SJSA1 (cell line): ENCODE measurements at places on chromosomes 13 and 19.

DNA sequence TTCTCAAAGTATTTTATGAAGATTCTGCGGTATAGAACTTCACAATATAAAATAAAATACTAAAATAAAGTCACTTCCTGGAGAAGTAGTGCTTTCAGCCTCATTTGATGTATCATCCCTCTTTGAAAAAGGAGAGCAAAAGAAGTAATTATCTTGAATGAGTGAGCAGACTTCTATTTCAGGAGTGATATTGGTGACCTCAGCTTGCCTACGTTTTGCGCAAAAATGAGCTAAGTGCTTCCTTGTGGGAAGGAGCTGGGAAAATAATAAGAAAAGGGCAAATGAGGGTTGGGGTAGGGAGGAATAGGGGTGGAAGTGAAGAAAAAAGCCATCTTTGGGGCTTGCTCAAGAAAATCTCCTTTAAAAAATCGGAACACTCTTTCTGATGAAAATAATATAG lies 1773.6 kb downstream of the OLFM4 start:
- DNase-seq, result no peak

DNA sequence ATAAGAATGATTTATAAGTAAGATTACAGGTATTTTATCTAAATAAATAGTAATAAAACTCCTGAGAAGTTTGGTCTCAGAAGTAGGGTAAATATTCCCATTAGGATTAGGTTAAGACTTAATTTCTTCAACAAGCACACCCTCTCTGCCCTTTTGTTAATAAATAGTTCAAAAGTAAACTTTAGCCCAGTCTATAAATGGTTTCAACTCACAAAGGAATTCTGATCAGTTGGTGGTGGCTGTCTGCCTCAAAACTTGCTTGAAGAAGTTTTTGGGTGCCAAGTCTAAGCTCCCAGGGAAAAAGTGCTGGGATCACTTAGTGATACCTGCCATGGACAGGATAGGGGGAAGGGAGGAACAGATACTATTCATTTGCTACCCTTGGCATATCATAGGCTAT lies 22.9 kb downstream of the MBNL2 start:
- DNase-seq, result no peak

DNA sequence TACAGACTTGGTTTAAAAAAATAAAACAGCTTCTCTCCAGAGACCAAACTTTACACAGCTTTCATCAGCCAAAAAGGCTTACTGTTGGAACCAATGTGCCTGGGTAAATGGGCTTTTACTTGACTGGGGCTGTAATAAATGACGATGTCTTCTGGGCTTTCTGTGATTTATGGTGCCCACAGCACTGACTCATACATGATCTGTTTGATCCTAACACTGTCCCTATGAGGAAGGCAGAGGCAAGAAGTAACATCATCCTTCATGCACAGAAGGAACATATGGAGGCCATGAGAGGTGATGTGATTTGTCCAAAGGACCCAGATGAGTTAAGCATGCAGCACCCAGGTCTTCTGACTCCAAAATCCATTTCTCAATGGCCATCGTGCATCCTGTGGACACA lies 77.4 kb downstream of the DOCK9 start:
- no peak for DNase-seq

- no peak for DNase-seq
Measured at GRCh38 chr13:107847406-107847805, 367.9 kb downstream of the LIG4 start.

DNA sequence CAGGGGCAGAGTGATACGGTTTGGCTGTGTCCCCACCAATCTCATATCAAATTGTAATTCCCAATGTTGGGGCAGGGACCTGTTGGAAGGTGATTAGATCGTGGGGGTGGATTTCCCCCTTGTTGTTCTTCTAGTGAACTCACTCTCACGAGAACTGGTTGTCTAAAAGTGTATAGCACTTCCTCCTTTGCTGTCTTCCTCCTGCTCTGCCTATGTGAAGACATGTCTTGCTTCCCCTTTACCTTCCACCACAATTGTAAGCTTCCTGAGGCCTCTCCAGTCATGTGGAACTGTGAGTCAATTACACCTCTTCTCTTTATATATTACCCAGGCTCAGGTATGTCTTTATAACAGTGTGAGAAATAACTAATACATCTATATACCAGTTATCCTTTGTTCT lies 706.4 kb upstream of the KLHL1 start:
- no peak for DNase-seq

- no peak for DNase-seq
Measured at GRCh38 chr13:33758113-33758512, 59.8 kb upstream of the RFC3 start.

DNA sequence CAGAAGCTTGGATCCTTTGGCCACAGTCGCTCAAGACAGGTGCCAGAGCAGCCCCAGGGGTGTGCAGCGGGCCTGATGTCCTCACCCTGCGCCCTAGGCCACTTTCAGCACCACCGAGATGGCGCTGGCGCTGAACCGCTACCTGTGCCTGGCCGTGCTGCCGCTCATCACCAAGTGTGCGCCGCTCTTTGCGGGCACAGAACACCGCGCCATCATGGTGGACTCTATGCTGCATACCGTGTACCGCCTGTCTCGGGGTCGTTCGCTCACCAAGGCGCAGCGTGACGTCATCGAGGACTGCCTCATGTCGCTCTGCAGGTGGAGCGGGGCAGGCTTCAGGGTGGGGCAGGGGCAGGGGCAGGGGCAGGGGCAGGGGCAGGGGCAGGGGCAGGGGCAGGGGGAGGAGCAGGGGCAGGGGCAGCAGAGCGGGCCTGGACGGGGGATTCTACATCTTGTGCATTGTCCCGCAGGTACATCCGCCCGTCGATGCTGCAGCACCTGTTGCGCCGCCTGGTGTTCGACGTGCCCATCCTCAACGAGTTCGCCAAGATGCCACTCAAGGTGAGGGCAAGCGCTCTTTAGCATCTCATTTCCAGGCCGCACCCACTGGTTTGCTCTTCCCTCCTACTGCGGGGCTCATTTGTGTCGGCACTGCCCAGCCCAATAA lies 69.1 kb downstream of the RYR1 start:
- DNase-seq, result no peak

- DNase-seq, result no peak
Measured at GRCh38 chr13:35724446-35724845, 248.0 kb upstream of the MAB21L1 start.

GRCh38 chr19:53867225-53868090 lies at the start of gene MYADM:
Gene MYADM, plus strand, starts transcription at chr19:53867883. Its CDS starts 5,647 bp downstream, at chr19:53873530.
- DNase-seq, result peak; percentile 99

DNA sequence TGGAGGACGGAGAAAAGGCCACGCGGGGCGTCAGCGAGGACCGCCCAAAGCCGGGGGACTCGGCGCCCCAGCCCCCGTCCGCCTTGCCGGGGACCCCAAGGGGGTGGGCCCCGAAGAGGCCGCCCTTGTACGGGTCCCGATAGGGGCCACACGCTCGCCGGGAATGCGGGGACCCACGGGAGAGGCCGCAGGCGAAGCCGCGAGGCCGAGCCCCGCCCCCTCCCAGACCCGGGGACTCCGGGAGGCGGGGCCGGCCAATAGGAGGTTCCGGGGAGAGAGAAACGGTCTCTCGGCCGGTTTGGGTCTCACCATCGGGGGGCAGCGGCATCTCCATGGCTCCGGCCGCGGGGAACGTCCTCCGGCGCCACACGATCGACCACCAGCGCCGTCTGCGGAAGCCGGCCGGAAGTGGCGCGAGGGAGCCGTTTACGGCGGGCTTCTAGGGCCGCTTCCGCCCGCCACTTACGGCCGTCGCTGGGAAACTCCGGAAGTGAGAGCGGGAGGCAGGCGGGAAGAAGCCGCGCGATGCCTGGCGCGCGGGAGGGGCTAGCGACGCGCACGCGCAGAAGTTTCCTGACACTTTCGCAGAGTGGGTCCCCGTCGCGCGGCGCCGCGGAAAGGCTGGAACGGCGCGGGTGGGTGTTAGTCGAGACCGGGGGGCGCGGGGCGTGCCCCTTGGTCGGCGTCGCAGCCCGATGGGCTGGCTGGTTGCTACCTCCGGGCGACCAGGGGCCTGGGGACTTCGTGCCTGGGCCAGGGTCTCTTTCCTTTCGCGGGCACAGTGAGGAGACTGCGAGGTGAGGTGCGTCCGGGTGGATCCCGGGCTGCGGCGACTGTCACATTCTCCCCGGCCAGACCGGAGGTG lies at the start of gene CHERP:
CHERP (minus strand) TSS at position 393 of the 865 bp plus-strand sequence; CDS start at position 334, 59 bp downstream.
- DNase-seq, result peak; percentile 94

GRCh38 chr13:75345193-75345592 lies 136.8 kb downstream of the TBC1D4 start:
- DNase-seq, result peak; percentile 55

DNA sequence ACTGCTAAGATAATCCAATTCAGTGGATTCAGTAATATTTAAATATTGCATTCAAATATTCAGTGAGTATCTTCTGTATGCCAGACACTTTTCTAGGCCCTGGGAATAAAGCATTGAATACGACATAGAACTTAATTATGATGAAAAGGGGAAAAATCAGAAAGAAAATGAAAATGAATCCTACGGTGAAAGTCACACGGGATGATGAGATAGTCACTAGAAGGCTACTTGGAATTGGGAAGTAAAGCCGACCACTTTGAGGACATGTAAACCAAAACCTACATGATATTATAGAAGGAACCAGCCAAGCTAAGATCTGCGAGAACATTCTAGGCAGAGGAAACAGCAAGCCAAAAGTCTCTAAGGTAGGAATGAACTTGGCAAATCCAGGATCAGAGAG lies 10.1 kb downstream of the DPY19L3 start:
- DNase-seq, result no peak

DNA sequence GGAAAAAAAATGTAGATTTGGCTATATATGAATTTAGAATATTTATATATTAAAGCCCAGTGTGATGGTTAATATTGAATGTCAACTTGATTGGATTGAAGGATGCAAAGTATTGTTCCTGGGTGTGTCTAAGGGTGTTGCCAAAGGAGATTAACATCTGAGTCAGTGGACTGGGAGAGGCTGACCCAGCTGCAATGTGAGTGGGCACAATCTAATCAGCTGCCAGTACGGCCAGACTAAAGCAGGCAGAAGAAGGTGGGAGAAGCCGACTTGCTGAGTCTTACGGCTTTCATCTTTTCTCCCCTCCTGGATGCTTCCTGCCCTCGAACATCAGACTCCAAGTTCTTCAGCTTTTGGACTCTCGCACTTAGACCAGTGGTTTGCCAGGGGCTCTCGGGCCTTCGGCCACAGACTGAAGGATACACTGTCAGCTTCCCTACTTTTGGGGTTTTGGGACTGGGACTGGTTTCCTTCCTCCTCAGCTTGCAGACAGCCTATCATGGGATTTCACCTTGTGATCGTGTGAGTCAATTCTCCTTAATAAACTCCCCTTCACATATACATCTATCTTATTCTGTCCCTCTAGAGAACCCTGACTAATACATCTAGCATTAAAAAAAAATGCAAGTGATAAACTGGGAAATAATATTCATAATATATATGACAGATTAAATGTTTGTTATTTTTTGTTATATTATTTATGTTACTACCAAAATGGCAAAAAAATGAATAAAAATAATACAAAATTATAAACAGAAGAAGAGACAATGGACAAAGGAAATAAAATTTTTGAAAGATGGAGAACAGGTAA lies 122.4 kb downstream of the DLEU7 start:
- DNase-seq, result no peak

GRCh38 chr13:85527316-85527715 lies 271.9 kb downstream of the SLITRK6 start:
- no peak for DNase-seq

DNA sequence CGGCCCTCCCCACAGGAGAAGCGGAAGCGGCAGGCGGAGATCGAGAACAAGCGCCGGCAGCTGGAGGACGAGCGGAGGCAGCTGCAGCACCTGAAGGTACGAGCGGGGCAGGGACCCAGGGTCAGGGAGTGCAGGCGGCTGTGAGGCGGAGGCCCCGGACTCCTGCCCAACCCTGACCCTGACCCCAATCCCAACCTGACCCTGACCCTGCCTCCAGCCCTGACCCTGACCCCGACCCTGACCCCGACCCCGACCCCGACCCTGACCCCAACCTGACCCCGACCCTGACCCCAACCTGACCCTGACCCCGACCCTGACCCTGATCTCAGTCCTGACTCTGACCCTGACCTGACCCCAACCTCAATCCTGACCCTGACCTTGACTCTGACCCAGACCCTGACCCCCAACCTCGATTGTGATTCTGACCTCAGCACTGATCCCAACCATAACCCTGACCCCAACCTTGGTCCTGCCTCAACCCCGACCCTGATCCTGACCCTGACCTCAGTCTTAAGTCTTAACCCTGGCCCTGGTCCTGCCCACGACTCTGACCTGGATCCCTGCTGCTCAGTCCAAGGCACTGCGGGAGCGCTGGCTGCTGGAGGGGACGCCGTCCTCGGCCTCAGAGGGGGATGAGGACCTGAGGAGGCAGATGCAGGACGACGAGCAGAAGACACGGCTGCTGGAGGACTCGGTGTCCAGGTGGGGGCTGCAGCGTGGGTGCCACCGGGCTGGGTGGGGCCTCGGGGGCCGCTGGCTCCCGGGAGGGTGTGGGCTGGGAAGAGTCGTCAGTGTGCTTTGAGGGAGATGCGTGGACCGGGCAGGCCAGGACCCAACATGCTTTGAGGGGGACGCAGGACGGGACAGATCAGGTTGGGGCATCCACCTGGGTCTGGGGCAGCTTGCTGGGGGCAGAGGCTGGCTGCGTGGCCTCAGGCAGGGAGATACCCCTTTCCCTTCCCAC lies 18.5 kb downstream of the PALM start:
- no peak for DNase-seq

- no peak for DNase-seq
Measured at GRCh38 chr19:49874503-49875157, 2.5 kb downstream of the AKT1S1 start.

GRCh38 chr13:51681037-51681678 lies 96.9 kb downstream of the WDFY2 start:
- no peak for DNase-seq

GRCh38 chr13:114110091-114110829 lies 22.2 kb downstream of the RASA3 start:
- DNase-seq, result no peak

DNA sequence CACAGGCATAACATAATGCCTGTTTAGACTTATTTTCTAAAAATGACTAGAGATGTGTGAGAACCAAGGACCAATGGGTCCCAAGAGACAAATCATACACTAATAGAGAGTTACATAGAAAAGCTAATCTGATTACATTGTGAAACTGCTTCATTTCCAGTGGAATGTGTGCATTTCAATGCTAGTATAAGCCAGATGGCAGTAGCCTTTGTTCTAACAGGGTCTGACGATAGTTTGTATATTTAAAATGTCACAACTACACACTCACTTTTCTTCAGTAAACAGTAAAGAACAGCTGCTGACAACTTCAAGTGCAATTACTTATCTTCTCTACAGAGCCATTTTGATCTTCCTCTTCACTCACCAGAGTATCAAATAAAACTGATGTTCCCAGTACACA lies 4.3 kb upstream of the SLITRK5 start:
- no peak for DNase-seq
